ENCODE measurements at places on chromosomes 6 and 20.

GRCh38 chr20:19928328-19929011 lies 88.7 kb upstream of the NAA20 start:
- no peak for DNase-seq

GRCh38 chr6:31920811-31921210 lies 6.7 kb upstream of the C2 start:
- DNase-seq: no peak

DNA sequence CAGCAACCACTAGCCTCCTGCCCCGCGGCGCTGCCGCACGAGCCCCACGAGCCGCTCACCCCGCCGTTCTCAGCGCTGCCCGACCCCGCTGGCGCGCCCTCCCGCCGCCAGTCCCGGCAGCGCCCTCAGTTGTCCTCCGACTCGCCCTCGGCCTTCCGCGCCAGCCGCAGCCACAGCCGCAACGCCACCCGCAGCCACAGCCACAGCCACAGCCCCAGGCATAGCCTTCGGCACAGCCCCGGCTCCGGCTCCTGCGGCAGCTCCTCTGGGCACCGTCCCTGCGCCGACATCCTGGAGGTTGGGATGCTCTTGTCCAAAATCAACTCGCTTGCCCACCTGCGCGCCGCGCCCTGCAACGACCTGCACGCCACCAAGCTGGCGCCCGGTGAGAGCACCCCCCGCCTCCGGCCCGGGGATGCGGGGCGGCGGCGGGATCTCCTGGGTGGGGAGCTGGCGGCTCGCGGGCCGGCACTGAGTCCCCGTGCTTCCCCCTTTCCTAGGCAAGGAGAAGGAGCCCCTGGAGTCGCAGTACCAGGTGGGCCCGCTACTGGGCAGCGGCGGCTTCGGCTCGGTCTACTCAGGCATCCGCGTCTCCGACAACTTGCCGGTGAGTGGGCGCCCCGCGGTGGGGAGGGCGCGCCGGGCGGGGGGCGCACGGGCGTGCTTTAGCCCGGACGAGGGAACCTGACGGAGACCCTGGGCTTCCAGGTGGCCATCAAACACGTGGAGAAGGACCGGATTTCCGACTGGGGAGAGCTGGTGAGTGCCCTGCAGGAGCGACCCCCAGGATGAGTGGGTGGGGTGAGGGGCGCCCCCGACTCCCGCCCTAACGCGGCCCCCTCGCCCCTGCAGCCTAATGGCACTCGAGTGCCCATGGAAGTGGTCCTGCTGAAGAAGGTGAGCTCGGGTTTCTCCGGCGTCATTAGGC lies 585 bp downstream of the PIM1 start:
- DNase-seq: peak; percentile 40

GRCh38 chr6:141700819-141701218 lies 431.9 kb upstream of the GJE1 start:
- DNase-seq: no peak

GRCh38 chr6:169949511-169950097 lies 198.2 kb downstream of the ERMARD start:
- DNase-seq: no peak

GRCh38 chr20:36614781-36615557 lies 9.4 kb downstream of the RAB5IF start:
- DNase-seq: no peak

- no peak for DNase-seq
Observed at GRCh38 chr6:30100154-30100553, 12.7 kb downstream of the TRIM31 start.

GRCh38 chr20:45105317-45105716 lies 4.4 kb upstream of the KCNS1 start:
- DNase-seq: no peak

DNA sequence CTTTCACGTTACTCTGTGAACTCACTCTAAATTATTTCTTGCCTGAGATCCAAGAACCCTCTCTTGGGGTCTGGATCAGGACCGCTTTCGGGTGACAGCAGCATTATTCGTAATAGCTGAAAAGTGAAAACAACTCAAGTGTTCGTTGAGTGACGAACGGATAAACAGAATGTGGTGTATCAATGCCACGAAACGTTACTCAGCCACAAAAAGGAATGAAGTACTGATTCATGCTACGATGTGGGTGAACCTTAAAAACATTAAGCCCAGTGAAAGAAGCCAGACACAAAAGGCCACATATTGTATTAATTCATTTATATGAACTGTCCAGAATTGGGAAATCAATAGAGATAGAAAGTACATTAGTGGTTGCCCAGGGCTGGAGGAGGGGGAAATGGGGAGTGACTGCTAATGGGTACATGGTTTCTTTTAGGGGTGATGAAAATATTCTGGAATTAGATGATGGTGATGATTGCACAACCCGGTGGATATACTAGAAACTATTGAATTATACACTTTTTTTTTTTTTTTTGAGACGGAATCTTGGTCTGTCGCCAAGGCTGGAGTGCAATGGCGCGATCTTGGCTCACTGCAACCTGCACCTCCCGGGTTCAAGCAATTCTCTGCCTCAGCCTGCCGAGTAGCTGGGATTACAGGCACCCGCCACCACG lies 8.4 kb downstream of the PTGIS start:
- no peak for DNase-seq

GRCh38 chr20:25692499-25692898 lies 4.2 kb downstream of the ZNF337 start:
- DNase-seq: no peak

DNA sequence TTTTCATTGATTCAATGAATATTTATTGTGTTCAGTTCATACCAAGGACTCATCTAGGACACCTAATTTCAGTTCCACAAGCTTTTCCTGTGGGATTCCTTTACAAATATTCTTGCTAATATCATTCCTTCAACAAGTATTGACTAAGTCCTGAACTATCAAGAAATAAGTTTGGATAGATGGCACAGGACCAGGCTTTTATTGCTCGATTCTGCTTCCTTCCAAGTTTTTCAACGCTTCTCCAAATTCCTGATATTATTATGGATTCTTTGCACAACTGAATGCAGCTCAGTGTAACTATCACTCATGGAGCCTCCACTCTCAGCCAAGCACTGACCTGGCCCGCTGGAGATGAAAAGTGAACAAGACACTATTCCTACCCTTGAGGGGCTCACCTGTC lies 32.7 kb upstream of the COL21A1 start:
- DNase-seq: no peak

- peak; percentile 4 for DNase-seq
Observed at GRCh38 chr20:54668271-54669039, 193.1 kb downstream of the DOK5 start.

GRCh38 chr20:44208770-44209169 lies 1.8 kb downstream of the OSER1 start:
- DNase-seq: no peak

- no peak for DNase-seq
Observed at GRCh38 chr6:49618257-49618656, 18.4 kb downstream of the RHAG start.

DNA sequence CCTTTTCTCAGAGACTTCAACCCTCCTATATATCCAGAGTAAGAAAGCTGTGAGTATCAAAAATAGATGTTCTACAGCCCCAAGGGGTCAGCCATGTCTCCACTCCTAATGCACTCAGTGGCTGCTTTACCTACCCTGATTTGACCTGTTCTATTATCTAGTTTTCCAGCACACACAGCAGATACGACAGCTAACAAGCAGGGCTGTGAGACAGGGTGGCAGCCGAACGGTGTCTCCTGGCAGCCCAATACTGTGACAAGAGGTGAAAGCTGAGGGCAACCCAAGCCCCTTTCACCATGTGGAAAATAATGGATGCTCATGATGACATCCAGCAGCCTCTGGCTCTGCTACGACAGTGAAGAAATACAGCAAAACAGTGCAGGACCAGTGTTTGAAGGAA lies 67.9 kb downstream of the KIF13A start:
- DNase-seq: no peak

DNA sequence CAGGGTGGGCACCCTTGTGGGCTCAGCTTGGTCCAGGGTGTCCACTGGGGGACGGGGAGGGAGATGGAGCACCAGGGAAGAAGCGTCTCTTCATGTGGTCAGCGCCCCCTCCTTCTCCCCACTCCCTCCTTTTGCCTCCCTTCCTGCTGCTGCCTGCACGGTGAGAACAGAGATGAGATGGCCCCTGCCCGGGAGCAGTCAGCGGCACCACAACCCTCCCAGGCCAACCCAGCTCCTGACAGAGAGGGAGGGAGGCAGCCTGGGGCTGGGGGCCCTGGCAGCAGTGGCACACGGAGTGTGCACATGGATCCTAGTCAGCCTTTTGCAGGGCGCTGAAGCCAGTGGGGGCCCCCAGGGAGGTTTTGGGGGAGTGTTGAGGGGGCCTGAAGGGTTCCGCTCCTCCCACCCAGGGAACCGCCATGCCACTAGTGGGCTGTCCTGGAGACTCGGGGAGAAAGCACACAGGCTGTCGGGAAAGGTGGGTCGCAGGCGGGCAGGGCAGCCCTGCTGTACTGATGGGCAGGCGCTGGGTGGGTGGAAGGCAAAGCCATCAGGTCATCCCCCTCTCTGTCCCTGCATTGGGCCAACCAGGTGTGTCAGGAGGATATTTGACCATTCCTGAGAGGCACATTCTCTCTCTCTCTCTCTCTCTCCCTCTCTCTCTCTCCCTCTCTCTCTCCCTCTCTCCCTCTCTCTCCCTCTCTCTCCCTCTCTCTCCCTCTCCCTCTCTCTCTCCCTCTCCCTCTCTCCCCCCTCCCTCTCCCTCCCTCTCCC lies 94.3 kb upstream of the BHLHE23 start:
- DNase-seq: peak; percentile 9

DNA sequence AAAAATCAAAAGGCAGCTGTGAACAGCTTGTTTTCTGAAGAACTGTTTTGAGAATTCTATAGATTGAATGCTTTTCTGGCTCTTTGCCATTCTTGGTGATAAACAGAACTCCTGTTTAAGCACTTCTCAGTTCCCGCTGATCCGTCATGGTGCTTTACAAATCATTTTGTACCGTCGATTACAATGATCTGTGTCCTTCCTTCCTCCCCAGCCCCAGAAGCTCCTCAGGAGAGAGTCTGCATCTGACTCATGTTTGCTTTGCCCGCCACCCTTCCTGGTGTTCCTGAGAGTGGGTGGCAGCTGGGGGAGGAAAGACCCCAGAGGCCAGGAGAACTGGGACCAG lies 538.6 kb upstream of the MARCKS start:
- no peak for DNase-seq

- no peak for DNase-seq
Observed at GRCh38 chr20:48189181-48189580, 403.9 kb upstream of the SULF2 start.

DNA sequence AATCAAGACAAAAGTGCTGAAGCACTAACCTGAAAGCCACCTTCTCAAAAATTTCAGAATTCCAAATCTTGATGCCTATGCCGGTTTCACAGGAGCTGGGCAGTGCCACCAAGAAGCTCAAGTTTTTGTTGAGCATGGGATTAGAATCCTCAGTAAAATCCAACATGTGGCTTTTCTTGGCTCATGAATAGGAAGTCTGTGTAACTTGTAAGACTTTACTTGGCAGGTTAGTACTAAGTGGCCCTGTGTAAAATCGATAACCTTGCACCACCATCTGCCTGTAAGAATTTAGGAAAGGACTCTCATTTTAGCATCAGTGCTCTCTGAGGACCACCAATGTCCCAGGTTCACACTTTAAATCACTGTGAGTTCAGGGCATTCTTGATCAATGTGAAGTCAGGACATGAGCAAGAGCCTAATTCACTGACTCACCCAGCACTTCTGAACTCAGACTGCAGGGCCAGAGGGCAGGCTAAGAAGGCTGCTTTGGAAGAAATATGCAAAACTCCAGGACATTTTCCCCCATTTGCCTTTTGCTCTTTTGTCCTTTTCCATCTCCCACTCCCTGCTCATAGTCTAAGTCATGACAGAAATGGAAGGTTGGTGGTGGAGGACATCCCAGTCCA lies 113.2 kb downstream of the EDN1 start:
- no peak for DNase-seq

DNA sequence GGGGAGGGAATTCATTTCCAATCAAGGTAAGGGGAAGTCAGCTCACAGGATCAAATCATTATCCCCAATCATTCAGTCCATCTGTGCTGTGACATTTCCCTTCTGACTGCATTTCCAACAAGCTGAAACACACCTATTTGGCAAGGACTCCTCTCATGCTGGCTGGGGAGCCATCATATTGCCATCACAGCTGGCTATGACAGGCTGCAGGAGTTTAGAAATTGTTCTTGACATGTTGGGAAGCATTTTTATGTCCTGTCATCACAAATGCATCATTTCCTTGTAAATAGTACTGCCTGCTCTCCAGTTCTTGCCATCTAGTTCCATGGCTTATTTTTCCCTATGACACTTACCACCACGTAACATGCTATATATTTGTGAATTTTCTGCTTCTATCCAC lies 113.9 kb upstream of the TMEM170B start:
- no peak for DNase-seq

GRCh38 chr20:33868595-33868994 lies 57.4 kb downstream of the CHMP4B start:
- DNase-seq: no peak

DNA sequence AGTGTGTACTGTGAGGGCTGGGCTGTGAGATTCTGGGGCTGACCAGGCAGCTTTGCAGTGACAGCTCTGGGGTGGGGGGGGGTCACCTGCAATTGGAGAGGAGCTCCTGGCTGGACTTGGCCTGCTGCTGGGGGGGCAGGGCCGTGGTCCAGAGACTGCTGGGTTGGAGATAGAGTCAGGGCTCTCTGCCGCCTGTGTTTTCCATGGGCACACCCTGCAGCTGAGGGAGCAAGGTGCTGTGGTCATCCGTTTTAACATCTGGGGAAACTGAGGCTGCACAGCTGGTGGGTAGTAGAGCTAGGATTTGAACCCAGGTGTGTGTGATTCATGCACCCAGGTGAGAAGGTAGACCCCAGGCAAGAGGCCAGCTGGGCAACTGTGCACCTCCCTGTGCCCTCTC lies 7.3 kb downstream of the DLGAP4 start:
- no peak for DNase-seq

DNA sequence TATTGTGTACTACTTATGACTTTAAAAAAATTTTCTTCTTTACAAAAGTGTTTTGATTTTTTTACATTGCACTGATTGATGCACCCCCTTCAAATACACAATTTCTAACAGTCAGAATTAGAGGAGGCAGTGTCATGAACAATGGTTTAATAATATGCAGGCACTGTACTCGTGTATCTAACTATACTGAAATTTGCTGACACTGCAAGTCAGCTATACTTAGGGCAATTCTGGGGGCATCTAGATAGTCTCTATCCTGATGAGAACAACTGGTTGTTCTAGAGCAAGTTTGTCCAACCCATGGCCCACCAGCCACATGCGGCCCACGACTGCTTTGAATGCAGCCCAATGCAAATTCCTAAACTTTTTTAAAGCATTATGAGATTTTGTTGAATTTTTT lies 375.6 kb downstream of the BCKDHB start:
- no peak for DNase-seq

GRCh38 chr6:38034274-38034914 lies 214.9 kb downstream of the ZFAND3 start:
- DNase-seq: peak; percentile 5

DNA sequence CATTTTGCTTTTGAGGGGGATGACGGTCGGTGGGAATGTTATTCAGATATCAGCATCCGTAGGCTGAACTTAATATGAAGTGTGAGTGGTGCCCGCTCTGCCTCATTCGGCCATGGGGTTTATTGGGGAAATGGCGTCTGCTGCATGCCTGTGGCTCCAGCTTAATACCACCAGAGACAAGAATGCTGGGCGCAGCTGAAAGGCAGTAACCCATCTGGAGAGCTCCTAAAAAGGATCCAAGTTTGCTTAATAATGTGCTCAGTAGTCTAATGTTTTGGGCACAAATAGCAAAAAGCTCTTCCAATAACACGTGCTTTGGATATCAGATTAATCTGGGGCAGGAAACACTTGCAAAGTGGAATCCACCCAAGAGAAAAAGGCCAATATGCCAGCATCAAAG lies 273.0 kb upstream of the TAB2 start:
- no peak for DNase-seq
